ENCODE measurements at places on chromosomes 7 and 10.

GRCh38 chr7:129773328-129773731 is 161.8 kb downstream of the NRF1 start:
- H3K27ac ChIP-seq: no peak overlapping the region
- H3K4me1 ChIP-seq: no peaks in the 10 kb centered on the region
- no peaks in the 10 kb centered on the region for H3K36me3 ChIP-seq
- H3K27me3 ChIP-seq: peaks cover 2% of the 10 kb centered on the region
- DNase-seq: no peak
- no peak overlapping the region for H3K4me3 ChIP-seq

DNA sequence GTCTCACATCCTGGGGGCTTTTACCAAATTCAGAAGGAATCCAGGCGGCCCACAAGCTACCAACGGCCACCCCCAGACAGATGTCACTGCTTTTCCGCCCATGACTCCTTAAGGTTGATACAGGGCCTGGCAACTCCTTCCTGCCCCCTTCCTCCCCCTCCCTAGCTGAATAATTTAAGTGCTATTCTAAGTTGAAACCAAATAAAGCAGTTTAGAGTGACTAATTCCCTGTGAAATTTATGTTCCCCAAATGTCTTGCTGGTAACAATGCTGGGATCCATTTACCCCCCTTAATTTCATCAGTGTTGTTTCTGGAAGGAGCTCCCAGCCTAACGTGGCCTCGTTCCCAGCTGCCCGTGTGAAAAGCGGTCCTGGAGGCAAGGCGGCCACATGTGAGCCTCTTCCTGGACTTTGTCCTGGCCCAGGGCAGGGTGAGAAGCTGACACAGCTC is 109.6 kb downstream of the TMEM130 start:
- H3K36me3 ChIP-seq: no peaks in the 10 kb centered on the region
- no peak overlapping the region for H3K4me3 ChIP-seq
- no peaks in the 10 kb centered on the region for H3K27me3 ChIP-seq
- no peak overlapping the region for H3K27ac ChIP-seq
- no peak for DNase-seq

DNA sequence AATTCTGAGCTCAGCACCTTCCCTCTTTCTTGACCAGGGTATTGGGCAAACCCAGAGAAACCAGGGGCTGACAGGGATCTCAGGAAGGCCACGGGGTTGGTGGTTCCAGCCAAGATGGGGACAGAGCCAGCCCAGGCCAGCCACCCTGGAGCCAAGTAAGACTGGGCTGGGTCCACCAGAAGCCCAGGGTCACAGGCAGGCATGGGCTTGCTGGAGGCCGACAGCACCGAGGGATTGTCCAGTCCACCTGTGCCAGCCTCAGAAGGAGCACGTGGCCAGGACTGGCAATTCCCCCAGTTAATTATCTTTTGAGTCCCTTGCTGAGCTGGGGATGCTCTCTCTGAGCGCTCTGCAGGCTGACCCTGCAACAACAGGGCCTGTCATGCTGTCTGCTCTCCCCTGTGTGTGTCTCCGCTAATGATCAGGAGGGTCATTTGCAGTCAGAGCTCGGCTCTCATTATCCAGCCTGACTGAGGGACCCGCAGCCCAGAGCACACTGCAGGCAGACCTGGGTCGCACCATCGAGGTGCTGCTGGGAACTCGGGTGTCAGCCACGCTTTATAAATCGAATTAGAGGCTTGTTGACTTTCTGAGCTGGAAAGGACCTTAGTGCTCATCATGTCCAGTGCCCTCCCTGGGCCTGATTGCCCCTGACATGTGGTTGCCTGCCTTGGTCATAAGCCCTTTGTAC is 69.5 kb upstream of the PPIF start:
- no peak overlapping the region for H3K4me3 ChIP-seq
- peaks cover 9% of the 10 kb centered on the region for H3K4me1 ChIP-seq
- H3K36me3 ChIP-seq: peaks cover 42% of the 10 kb centered on the region
- H3K27me3 ChIP-seq: no peaks in the 10 kb centered on the region
- no peak overlapping the region for H3K27ac ChIP-seq
- DNase-seq: no peak

DNA sequence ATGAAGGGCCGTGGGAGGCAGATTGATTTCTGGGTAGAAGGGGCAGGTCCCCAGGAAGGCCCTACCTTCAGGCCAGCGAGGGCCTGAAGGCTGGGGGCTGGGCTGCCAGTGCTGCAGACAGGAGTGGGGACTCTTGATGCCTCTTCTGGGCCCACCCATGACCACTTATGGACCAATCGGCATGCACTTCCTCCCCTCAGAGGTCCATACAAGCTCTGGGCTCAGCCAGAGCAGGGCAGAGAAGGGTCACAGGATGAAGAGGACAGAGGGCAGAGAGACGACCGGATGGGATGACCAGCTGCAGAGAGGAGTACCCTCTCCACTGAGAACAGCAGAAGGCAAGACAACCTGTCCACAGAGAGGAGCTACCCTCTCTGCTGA is 120.1 kb downstream of the DYNC2I1 start:
- H3K36me3 ChIP-seq: no peaks in the 10 kb centered on the region
- H3K27ac ChIP-seq: peak overlapping the region; percentile 52
- H3K4me3 ChIP-seq: peak overlapping the region; percentile 59
- peak; percentile 31 for DNase-seq
- peaks cover 16% of the 10 kb centered on the region for H3K4me1 ChIP-seq

DNA sequence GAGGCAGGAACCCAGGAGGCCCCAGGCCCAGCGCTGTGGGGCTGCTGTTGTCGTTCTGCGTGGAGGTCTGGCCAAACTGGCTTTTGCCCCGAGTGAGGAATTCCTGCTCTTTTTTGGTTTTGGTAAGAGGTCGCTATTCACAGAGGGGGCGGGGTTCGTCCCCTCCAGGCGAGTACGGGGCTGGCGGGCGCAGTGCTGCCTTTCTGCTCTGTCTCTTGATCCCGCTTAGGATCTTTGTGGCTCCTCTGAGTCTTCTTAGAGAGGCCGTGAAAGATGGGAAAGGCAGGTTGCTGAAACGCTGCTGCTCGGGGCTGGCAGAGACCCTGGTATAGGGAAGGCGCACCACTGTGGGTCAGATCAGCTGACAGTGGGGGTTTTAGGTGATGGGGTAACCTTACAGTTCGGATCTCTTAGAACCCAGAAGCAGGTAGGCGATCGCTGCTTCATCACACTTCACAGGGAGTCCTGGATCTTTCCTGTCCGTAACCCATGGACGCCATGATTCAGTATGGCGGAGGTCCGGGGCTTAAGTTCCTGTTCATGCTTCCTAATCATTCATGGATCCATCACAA is 136.7 kb downstream of the KIF20B start:
- no peak overlapping the region for H3K27ac ChIP-seq
- H3K27me3 ChIP-seq: peaks cover 2% of the 10 kb centered on the region
- no peaks in the 10 kb centered on the region for H3K36me3 ChIP-seq
- DNase-seq: no peak

DNA sequence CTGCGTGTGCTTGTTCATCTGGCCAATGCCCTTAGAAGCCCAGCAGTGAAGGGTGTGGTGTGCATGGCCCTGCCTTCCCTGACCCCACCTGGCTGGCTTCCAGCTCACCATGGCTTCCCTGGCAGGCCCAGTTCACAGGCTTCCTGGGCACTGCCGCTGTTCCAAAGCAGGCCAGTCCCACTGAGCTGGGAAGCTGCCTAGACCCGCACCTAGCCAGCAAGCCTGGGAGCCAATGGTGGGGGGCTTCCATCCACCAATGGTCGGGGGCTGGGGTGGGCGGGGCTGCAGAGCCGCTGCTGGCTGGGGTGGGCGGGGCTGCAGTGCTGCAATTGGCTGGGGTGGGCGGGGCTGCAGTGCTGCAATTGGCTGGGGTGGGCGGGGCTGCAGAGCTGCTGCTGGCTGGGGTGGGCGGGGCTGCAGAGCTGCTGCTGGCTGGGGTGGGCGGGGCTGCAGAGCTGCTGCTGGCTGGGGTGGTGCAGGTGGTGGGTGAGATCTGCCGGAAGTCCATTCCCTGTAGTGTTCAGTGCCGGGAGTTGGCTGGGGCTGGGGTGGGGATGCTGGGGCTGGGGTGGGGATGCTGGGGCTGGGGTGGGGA is 12.4 kb downstream of the CALY start:
- H3K4me1 ChIP-seq: no peaks in the 10 kb centered on the region
- no peak overlapping the region for H3K4me3 ChIP-seq
- H3K36me3 ChIP-seq: no peaks in the 10 kb centered on the region

DNA sequence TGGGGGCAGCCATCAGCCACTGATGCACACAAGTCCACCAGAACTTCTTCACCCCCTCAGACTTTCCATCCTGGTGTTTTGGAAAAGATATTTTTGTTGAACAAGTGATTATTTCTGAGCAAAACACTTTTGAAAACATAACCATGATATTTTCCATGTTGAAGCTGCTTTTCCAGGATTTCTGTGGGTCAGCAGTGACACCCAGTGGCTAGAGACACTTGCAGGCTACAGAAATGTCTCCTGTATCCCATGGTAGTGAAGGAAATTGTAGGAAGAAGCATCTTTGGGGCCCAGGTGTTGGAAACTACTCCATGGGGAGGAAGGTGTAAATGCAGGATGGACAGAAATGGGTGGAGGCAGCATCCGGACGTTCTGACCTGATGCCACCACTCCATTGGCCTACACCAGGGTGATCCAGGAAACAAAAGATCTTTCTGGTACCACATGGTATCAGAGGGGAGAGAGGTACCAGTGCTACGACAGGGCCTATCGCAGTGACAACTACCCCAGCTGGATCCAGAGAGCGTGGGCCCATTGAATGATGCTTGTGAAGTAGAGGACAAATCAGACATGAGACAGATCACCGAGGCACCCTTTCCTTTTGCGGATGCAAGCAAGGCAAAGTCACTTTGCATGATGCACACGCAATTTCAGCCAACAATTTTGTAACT is 111.7 kb upstream of the COBL start:
- H3K27me3 ChIP-seq: no peaks in the 10 kb centered on the region
- H3K36me3 ChIP-seq: no peaks in the 10 kb centered on the region
- DNase-seq: no peak
- H3K4me1 ChIP-seq: no peaks in the 10 kb centered on the region

DNA sequence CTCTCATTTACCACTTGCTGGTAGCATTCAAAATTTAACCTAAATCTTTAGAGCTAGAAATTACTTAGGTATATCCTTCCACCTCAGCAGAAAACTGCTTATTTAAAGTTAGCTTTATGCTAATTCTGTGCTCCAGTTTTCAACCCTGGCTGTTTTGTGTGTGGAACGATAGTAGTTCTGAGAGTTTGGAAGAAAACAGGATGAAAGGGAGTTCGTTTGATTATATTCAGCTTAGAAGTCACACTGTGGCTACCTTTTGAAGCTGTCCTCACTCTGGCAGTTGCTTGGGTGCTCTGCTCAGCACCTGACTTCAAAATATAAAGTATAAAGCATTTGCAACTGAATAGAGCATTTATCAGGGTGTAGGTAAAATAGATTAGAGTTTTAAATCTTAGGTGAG is 2.6 kb upstream of the ASCC1 start:
- peak overlapping the region; percentile 96 for H3K27ac ChIP-seq
- H3K36me3 ChIP-seq: peaks cover 3% of the 10 kb centered on the region
- H3K4me1 ChIP-seq: peaks cover 36% of the 10 kb centered on the region
- DNase-seq: no peak

GRCh38 chr10:99660662-99661376 is 1.5 kb downstream of the ENTPD7 start:
- H3K4me3 ChIP-seq: no peak overlapping the region
- H3K27me3 ChIP-seq: no peaks in the 10 kb centered on the region
- H3K4me1 ChIP-seq: peaks cover 13% of the 10 kb centered on the region
- no peak overlapping the region for H3K27ac ChIP-seq
- H3K36me3 ChIP-seq: no peaks in the 10 kb centered on the region

- peak within 1 kb of the TSS; percentile 85 for H3K4me3 ChIP-seq
- H3K36me3 ChIP-seq: no peaks in the 10 kb centered on the region
- DNase-seq: no peak
- no peaks in the 10 kb centered on the region for H3K27me3 ChIP-seq
- peak within 1 kb of the TSS; percentile 89 for H3K27ac ChIP-seq
These were observed at the start of gene SCRN1 for GRCh38 chr7:29989257-29989995. Gene SCRN1, minus strand, starts transcription at chr7:29989801. Its CDS starts 20,734 bp downstream, at chr7:29969067.

DNA sequence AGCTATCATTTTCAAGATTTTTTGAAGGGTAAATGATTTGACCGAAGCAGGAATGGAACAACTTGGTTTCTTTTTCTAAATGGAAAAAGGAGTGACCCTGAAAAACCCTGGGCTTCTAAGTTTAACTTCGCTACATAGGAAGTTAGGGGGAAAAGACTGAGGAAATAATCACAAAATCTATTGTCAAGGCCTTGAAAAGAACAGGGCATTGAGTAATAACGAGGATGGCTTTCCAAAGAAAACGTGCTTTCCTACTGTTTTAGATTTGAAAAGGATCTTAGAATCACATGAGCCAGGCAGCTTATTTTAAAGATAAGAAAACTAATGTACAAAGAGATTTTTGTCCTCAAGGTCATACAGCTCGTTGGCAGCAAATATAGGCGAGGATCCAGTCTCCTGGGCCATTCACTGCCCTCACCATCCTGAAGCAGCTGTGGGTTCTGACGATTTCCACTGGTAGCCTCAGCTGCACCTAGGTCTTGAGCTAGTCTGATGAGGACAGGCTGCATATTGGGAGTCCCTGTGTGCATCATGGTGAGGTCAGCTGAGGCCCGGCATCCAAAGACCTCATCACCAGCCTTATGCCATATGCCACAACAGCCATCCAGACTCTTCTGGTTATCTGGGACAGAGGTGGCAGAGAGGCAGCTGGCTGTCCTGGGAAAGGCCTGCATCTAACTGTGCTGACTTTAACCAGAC is 384.7 kb upstream of the NRP1 start:
- DNase-seq: no peak
- H3K36me3 ChIP-seq: no peaks in the 10 kb centered on the region
- H3K4me1 ChIP-seq: no peaks in the 10 kb centered on the region
- H3K27me3 ChIP-seq: no peaks in the 10 kb centered on the region
- H3K4me3 ChIP-seq: no peak overlapping the region

DNA sequence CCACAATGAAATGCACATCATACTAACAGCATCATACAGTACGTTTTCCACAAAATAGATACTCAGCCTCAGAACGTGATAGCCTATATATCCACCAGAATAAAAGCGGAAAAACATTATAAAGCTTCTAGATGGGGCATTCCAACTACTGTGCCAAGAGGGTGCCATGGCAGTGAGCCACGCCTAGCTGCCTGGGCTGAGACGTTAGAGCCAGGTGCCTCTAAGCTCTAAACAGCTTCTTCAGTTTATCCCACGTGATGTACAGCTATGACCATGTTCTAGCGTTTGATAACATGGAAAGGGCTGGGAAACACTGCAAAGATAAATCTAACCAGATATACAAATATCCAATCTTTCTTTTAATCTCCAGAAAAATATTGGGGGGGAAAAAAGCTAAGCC is 17.8 kb downstream of the USP6NL start:
- no peaks in the 10 kb centered on the region for H3K27me3 ChIP-seq
- no peak overlapping the region for H3K4me3 ChIP-seq
- no peaks in the 10 kb centered on the region for H3K36me3 ChIP-seq

DNA sequence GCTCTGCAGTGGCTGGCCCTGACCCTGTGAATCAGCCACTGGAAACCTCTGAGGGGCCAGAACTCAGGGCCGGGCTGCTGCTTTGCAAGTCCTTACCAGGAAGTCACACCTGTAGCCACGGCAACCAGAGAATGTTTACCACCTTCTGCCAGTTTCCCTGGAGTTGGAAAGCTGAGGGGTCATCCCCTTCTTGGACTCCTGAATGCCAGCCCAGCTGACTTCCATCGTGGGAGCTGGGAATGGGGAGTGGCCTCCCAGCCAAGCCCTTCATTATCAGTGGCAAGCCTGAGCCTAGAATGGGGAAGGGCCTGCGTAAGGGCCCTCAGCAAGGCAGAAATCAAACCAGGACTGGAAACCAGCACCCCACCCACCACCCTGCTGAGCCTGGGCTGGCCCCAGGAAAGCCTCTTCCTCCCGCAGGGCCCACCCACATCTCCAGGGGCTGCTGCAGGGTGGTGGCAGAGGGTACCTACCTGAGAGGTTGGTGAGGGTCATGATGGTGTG is 6.5 kb upstream of the CRHR2 start:
- no peaks in the 10 kb centered on the region for H3K4me1 ChIP-seq
- no peaks in the 10 kb centered on the region for H3K36me3 ChIP-seq
- no peak overlapping the region for H3K27ac ChIP-seq
- DNase-seq: no peak
- H3K27me3 ChIP-seq: no peaks in the 10 kb centered on the region
- H3K4me3 ChIP-seq: no peak overlapping the region
